RPMI7951 (cell line): ENCODE measurements at places on chromosomes 1 and 21. TPM values are rescaled to one million over a fixed set of nuclear protein-coding genes. Genes with fewer than 3 reads are reported as not detected.

The AGL gene
- 8.2 and 10.2 TPM in 2 replicates for total RNA-seq

GRCh38 chr1:179966551-179966950, 11.9 kb downstream of the CEP350 start:
- DNase-seq, result no peak

GRCh38 chr1:181516706-181517105, 33.4 kb downstream of the CACNA1E start:
- no peak for DNase-seq

DNA sequence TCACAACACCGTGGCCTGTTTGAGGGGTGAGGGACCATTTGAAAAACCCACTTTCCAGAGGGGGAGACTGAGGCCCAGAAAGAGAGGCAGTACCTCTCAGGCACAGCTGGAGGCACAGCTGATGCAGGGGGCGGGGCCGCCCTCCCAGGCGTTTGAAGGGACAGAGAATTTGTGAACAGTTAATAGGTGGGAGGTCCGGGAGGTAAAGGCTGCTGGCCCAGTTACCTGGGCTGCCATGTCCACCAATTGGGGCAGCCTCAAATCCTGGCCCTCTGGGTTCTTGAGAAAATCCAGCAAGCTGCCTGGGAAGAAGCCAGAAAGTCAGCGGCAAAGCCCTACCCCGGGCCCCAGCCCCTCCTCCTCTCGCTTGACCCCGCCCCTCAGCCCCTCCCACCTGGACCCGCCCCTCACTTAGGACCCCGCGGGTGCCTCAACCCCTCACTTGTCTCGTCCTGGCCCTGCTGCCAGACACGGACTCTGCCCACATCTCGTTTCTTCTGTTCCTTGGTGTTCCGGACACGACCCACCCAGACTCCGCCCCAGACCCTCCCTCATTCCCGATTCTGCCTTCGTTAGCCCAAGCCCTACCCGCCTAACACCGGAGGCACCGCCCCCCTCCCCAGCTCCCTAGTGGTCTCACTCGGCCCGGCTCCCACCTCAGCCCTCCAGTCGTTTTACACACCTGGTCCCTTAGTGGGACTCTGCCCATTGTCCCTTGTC, 10.8 kb upstream of the AHDC1 start:
- DNase-seq, result no peak

- no peak for DNase-seq
These were observed 154.8 kb downstream of the SLC45A1 start for GRCh38 chr1:8472668-8473067.

DNA sequence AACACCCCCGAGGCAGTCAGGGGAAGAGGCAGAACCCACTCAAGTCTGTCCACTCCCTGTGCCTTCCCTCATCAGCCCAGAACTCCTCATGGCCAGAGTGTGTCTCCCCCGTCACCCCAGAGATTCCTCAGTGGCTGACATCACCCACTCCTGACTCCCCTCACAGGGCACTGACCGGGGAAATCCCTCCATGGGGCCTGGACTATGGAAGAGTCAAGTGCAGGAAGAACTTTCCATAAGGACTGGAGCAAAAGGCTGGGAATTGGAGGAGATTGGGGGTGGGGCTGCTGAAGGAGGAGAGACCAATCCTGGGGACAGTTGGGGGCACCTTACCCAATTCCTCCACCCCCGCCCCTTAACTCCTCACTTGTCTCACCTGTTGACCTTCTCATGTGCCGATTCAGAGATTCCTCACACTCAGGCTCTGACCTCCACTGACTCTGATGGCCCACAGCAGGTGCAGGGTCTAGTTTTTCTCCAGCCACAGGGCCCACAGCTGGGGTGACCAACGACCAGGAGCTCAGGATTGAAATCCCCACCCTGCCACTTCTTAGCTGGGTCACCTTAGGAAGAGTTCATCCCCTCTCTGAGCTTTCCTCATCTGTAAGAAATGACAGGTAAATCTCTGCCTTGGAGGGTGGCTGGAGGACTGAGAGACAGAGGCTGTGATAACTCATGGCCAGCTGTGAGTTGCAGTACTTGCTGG, 481 bp upstream of the EXTL1 start:
- no peak for DNase-seq

- DNase-seq, result peak; percentile 62
These were observed 5.2 kb downstream of the IRF2BP2 start for GRCh38 chr1:234604495-234605398.

The MPZ gene
- 0.24 and 0.39 TPM in 2 replicates for total RNA-seq

The TPTE gene
- 2.4 and 3.1 TPM in 2 replicates for total RNA-seq

- peak; percentile 56 for DNase-seq
These were observed 109.6 kb downstream of the PLPP3 start for GRCh38 chr1:56469640-56470371.

The CENPL gene
- 39.3 and 53.7 TPM in 2 replicates for total RNA-seq

GRCh38 chr1:156740237-156740740, 599 bp downstream of the MRPL24 start:
- DNase-seq, result no peak

- no peak for DNase-seq
These were observed 49.4 kb downstream of the PTPRF start for GRCh38 chr1:43580039-43580438.

DNA sequence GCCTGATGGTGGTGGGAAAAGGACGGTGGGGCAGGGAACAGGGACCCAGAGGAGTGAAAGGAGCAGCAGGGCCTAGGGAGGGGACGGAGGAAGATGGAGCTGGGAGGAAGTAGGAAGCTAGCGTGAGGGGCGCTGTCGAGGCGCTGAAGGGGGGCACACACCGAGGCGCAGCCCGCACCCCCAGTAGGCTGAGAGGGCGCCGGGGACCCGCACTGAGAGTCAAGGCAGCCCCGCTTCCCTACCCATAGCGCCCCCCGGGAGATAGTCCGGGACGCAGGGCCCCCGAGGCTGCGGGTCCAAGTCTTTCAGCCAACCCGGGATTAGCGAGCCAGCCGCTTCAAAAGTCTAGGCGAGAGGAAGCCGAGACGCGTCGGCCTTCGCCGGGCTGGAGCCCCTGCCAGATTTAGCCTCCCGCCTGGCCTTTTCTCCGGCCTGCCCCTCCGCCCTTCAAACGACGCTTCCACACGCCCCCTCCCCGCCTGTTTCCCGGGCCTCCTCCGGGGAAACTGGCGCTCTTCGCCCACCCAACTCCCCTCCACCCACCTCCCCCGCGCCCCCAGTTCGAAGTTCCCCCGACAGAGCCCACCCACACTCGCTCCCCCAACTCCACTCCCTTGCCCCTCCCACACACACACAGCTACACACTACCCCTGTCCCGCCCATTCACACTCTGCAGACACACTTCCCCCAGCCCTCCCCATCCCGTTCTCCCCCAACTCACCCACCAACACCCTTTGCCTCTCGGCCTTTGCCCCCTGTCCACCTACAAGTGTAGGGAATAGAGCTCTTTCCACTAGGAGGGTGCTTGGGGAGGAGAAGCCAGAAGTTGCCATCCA, 7.8 kb upstream of the PROX1 start:
- no peak for DNase-seq

- no peak for DNase-seq
These were observed 60.7 kb upstream of the CTTNBP2NL start for GRCh38 chr1:112335351-112335750.

GRCh38 chr1:1421907-1422464, 910 bp upstream of the ANKRD65 start:
- DNase-seq, result no peak

GRCh38 chr21:33780631-33781030, 135.0 kb downstream of the ATP5PO start:
- DNase-seq, result peak; percentile 23

GRCh38 chr1:204520834-204521709, 4.9 kb downstream of the MDM4 start:
- peak; percentile 72 for DNase-seq

DNA sequence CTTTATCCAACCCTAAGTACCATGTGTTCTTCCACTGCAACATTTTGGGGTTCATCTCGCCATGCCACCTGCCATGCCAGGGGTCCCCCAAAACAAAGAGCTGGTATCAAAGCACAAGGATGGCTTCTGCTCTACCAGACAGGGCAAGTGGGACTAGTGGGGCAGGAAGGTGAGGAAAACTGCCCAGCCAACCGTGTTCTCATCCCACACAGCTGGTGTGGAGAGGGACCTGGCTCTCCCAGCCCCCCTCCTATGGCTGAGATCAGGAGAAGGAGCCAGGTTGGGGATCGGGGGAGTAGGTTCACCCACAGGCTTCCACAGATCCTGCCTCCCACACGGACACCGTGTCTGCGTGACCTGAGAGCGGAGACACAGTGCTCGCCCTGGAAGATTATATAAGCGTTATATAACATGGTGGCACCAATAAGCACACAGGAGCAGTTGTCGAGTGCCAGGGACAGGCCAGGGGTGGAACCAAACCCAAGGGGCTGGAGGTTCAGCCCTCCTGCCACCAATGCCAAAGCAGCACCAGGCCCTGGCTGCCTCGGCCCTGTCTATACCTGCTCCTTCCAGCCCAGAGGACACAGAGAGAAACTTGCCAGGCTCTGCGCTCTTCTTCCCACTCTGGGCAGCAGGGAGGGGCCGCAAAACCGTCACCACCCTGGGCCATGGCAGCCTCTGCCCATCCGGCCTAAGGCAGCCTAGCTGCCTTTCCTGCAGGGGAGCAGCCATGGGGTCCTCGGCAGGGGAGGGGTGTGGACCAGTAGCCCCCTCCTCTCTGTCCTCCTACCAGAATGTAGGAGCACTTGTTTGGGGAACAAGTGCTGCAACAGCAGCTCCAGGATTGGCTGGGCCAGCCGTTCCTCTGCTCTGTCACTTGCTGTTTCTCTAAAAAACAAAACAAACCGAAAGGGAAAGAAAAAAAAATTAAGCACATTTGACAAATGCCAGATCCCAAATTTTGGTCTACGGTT, 43.5 kb downstream of the CD34 start:
- no peak for DNase-seq

GRCh38 chr1:227939791-227940771, 7.7 kb downstream of the WNT9A start:
- DNase-seq, result peak; percentile 74

The C1orf159 gene
- 10.3 and 16.2 TPM in 2 replicates for total RNA-seq

GRCh38 chr1:14616632-14617396, 18.3 kb downstream of the KAZN start:
- DNase-seq, result no peak

The SELP gene
- not detected in 2 replicates for total RNA-seq

The LCE1D gene
- total RNA-seq, result not detected in 2 replicates

DNA sequence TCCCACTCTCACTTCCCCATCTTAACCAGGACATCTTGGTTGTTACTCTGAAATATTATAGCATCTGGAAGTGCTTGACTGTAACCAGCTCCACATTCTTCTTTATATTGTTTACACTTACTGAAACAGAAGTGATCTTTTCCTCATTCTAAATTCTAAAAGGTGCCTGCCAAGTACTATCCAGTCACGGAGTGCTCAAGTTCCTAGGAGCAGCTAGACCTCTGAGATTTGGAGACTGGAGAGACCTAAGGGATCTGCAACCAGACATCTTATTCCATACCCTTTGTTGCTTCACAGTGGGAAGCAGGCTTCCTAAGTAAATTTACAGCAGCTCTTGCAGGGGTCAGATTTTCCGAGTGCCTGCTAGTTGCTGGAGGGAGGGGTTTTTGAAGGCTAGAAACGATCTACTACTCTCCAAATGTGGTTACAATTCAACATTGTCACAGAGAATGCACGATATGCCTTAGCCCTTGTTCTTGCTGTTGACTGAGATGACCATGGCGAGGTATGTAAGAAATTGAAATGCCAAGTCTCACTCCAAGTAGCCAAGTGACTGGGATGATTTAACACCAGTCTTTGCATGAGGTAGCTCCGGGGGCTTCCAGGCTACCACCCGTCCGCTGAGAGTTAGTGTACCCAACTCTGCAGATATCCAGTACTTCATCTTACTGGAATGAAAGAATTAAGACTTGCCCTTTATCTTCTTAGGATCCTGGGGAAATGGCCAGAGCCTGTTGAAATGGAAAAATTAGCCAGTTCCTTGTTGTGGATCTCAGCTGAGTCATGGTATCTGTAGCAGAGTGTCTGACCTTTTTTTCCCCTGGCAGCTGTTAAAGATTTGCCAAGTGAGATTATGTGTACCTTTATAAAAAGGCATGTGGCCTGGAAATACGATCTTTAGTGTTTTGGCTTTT, 150.8 kb downstream of the MAST2 start:
- DNase-seq, result peak; percentile 72

DNA sequence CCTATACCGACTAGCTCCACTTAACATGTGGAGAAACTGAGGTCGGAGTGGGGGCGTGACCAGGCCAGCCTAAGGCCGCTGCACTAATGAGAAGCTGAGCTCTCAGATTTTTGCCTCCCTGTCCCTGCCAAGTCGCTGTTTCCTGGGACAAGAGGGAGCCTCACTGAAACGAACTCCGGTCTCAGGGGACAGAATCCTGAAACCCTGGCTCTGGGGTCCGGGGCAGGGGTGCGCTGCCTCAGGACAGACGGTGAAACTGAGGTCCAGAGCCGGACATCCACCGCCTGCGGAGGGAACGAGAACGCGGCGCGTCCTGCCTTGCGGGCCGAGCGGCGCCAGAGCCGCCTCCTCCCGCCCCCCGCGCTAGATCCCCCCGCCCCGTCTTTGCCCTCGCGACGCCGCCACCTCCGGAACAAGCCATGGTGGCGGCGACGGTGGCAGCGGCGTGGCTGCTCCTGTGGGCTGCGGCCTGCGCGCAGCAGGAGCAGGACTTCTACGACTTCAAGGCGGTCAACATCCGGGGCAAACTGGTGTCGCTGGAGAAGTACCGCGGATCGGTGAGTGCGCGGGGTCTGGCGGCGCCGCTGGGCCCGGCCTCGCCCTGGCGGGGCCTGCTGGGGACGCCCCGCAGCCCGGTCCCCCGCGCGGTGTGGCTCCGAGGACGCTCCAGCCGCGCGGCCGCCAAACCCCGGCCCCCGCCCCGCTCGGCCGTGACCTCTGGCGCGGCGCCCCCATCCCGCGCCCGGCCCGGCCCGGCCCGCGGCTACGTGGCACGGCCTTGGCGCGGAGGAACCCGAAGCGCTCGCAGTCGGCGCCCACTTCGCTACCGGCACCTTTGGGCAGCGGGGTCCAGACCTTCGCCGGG, at the start of gene GPX7:
Gene GPX7, plus strand, starts transcription at position 381 of the 865 bp plus-strand sequence. Its CDS starts 39 bp downstream, at position 420.
- peak; percentile 54 for DNase-seq
